ENCODE measurements at places on chromosomes 5 and 9.
A peak's percentile ranks its signal among the peaks of the same experiment; 100 is the strongest.

- DNase-seq: no peak
Observed at GRCh38 chr9:20564650-20565049, 57.6 kb downstream of the MLLT3 start.

DNA sequence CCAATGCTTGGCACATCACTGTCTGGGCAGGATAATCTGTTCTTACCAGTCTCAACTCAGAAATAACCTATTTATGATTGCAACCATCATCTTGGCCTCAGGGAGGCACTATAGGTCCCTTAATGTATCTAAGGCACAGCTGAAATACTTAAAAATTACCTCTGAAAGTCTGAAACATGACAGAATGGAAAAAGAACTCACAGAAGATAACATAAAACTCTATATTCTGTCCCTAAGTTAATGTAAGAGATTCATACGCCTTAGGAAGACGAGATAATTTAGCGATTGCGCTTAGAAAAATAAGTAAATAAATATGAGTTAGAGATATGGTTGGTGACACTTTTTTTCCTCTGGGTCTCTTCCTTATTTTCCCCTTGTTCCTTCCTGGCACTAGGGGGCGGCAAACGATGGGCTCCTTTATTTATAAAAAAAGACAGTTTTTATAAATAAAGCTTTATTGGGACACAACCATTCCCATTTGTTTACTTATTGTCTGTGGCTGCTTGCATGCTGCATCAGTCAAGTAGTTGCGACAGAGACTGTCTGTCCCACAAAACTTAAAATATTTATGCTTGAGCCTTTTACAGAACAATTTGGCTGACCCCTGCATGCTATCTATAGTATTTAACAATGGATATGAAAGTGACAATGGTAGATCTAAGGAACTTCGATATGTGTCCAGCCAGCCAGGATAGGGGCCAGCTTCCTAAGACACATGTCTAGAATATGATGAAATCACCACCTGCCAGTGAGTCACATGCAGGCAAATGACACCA lies 79.6 kb downstream of the PDE4D start:
- DNase-seq: peak; percentile 19

DNA sequence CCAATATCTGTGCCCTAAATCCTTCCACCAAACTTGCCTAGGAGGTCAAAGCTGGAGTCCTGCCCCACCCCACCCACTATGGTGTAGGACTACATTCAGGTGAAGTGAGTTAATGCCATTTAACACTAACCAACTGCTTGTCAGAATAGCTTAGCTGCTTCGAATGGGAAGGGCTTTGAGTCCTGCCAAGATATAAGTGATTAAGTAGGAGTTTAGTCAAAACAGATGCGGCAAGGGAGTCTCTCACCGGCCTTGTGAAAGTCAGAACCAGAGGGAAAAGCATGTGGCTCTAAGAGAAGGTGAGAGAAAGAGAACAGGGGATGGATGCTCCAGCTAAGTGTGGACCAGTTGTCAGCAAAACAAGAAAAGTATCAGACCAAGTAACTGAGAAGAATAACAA lies 132.6 kb downstream of the SPOCK1 start:
- DNase-seq: no peak

- DNase-seq: no peak
Observed at GRCh38 chr9:128108269-128109049, 19.1 kb downstream of the PTGES2 start.

- no peak for DNase-seq
Observed at GRCh38 chr9:85534340-85534739, 207.4 kb downstream of the AGTPBP1 start.

DNA sequence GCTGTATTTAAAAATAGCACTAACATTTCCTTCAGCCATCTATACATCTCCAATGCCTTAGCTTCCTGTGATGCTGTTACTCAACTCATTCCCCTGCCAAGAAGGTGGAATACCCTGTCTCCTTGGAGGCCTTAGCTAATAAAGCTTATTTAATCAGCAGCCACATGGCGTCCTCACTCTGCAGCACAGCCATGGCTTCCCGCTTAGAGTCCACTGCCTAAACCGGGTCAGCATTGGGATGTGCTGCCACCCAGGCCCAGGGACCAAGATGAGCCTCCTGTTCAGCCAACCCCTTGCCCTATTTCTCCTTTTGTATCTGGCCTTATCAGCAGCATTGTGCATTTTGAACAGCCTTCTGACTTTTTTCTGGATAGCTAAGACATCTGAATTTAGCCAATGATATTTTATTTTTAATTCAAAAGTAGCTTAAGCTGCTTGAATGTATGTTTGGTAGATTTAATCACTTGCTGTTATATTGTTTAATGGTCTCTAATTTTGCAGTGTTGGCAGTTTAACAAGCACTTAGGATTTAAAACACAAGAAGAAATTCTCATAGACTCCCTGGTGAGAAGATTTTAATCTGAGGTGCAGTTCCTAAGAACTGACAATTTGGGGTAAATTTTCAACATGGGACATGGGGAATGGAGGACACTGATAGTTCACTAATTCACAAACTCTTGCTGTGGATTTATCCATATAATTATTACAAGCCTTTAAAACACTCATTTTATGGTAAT lies 113.0 kb downstream of the RPS23 start:
- DNase-seq: no peak

- no peak for DNase-seq
Observed at GRCh38 chr9:69215774-69216485, 41.9 kb downstream of the TJP2 start.
